ENCODE measurements at places on chromosomes 4 and X.

DNA sequence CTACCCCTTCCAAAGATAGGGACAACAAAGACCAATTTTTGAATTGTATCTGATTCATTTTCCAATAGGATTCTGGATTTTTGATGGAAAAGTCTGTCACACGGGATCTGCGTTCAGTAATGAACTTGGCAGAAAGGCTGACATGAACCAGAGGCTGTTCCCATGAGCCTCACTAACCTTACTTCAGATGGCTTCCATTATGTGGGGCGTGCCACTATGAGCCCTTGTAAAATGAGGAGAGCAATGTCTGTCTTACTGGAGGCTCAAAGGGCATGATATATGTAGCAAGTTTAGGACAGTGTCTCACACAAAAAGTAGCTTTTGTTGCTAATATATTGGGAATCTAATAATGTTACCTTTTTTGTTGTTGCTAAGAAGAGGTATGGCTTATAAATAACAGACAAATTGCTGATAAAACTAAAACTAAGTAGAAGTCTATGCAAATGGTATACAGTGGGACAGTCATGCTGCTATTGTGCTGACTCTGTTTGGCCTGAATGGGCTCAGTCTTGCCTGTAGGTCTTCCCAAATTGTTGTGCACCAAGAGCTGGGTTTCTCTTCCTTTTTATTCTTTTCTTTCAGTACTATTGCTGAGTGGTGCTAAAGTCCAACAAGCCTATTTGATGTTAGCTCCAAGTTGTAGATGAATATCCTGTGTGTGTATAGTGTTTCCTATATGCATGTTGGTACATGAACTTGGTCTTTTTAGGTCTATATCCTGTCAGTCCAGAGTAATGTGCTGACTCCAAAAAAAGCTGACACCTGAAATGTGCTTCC is 132.1 kb downstream of the SPRY1 start:
- H3K27me3 ChIP-seq = no peaks in the 10 kb centered on the region
- H3K4me3 ChIP-seq = no peak overlapping the region
- H3K36me3 ChIP-seq = no peaks in the 10 kb centered on the region
- no peak for DNase-seq
- no peaks in the 10 kb centered on the region for H3K4me1 ChIP-seq
- no peak overlapping the region for H3K27ac ChIP-seq

DNA sequence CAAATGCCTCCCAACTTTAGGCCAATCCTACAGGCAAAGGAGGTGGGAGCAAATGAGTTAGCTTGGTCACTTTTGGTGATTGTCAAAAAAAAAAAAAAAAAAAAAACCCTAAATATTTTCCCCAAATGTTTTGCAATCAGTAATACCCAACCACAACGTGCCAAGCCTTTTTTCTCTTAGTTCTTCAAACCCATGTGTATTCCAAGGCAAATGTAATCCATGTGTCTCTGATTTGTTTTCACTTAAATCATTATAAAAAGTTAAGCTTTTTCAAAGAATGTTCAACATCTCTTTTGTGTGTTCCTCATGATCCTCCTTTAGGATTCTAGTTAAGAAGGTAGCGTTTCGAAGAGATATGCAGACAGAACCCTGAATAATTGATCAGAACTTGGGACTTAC is 328.4 kb downstream of the PAPSS1 start:
- no peak overlapping the region for H3K4me3 ChIP-seq
- H3K27me3 ChIP-seq = no peaks in the 10 kb centered on the region
- H3K4me1 ChIP-seq = peaks cover 6% of the 10 kb centered on the region
- no peak for DNase-seq

- peaks cover 23% of the 10 kb centered on the region for H3K27me3 ChIP-seq
- H3K4me3 ChIP-seq = no peak overlapping the region
- peaks cover 23% of the 10 kb centered on the region for H3K4me1 ChIP-seq
- H3K27ac ChIP-seq = peak overlapping the region; percentile 43
- no peak for DNase-seq
Observed at GRCh38 chr4:992297-993110, 700 bp downstream of the SLC26A1 start.

DNA sequence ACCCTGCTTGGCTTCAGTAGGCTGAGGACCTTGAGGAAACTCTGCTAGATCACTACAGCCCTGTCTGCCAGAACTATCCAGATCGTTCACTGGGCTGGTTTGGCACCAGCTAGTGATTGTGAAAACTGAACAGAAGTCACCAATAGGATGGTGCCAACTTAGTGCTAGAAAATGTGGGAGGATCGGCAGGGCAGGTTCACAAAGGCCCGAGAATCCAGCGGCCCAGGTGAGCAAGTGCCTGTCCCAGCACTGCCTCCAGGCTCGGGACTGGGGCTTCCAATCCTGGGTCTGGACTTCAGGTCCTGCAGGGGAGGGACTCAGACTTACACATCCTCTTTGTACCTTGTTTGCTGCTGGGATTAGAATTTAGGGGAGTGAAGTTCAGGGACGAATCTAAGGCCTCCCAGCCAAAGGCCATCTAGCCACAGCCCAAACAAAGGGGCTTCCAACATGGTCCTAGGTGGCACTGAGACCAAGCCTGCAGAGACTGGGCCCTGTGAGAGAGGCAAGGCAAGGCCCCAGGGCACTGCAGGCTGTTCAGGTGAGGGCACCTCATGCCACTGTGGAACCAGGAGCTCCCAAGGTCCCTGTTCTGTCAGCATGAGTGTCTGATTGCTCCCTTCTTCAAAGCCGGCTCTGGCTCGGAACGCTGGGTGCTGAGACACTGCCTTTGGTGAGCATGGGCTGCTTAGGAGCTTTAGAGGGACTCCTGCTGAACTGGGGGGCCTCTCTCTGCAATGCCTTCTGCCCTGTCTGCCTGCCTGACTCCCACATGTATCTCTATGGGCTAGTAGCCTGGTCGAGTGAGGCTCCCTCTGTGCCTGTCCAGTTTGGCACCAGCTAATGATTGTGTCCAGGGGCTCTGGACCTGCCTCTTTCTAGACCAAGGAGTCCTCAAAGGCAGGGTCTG is 20.7 kb upstream of the ZNF185 start:
- no peak overlapping the region for H3K4me3 ChIP-seq
- DNase-seq = no peak
- H3K27me3 ChIP-seq = no peaks in the 10 kb centered on the region
- H3K36me3 ChIP-seq = no peaks in the 10 kb centered on the region
- H3K27ac ChIP-seq = peak overlapping the region; percentile 24
- peaks cover 10% of the 10 kb centered on the region for H3K4me1 ChIP-seq

DNA sequence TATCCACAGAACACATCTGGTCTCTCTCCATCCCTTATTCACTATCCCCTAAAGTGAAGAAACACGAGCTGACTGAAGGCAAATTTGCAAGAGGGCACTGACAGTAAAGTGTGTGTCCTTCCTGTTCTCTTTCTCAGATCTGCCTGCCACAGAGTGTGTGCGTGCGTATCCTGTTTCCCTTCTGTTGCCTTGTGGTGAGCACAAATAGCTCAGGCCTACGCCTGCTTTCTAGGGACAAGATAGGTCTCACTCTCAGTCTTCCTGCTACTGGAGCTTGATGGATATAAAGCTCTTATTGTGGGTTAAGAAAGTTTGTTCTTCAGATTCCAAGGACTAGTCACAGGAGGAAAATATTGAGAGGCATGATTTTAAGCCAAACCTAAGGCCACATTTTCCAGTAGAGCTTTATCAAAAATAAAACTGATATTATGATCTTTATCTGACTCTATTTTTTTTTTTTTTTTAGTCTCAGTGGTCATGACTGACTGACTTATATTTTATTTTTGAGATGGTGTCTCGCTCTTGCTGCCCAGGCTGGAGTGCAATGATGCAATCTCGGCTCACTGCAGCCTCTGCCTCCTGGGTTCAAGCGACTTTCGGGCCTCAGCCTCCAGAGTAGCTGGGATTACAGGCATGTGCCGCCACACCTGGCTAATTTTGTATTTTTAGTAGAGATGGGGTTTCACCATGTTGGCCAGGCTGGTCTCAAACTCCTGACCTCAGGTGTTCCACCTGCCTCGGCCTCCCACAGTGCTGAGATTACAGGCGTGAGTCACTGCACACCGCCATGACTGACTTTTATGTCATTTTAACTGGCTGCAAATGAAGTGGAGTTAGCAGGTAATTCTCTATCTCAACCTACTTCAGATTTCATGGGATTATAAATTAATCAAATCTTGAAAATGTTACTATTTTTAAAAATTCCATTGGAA is 140.3 kb upstream of the SH3RF1 start:
- H3K36me3 ChIP-seq = no peaks in the 10 kb centered on the region
- no peak overlapping the region for H3K4me3 ChIP-seq
- no peak overlapping the region for H3K27ac ChIP-seq
- DNase-seq = no peak
- H3K4me1 ChIP-seq = peaks cover 4% of the 10 kb centered on the region

DNA sequence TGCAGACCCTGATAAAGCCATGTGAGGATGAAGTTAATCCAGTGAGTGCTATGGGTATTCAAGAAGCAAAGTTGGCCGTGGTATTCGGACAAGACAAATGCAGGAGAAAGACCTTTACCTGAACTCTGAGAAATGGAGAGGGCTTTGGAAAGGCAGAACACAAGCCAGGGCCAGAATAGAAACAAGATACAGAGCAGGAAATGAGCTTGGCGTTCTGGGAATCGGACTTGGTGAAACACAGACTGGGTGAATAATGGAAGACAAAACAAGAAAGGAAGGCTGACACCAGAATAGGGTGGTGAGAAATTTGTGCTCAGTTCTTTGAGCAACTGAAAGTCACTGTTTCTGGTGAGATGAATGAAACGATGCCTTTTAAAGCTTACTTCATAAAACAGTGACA is 83.3 kb downstream of the VEGFC start:
- H3K27ac ChIP-seq = no peak overlapping the region
- no peaks in the 10 kb centered on the region for H3K4me1 ChIP-seq
- no peak for DNase-seq
- H3K27me3 ChIP-seq = no peaks in the 10 kb centered on the region
- H3K36me3 ChIP-seq = no peaks in the 10 kb centered on the region

DNA sequence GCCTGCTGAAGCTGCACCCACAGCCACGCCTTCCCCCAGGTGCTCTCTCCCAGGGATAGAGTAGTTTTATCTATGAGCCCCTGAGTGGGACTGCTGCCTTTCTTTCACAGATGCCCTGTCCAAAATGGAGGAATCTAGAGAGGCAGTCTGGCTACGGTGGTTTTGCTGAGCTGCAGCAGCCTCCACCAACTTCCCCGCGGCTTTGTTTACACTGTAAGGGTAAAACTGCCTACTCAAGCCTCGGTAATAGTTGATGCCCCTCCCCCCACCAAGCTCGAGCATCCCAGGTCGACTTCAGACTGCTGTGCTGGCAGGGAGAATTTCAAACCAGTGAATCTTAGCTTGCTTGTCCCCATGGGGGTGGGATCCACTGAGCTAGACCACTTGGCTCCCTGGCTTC is 84.5 kb downstream of the PRKG2 start:
- H3K27me3 ChIP-seq = no peaks in the 10 kb centered on the region
- H3K4me1 ChIP-seq = no peaks in the 10 kb centered on the region
- H3K4me3 ChIP-seq = no peak overlapping the region
- H3K36me3 ChIP-seq = no peaks in the 10 kb centered on the region

GRCh38 chrX:9464435-9465371 is at the start of gene TBL1X:
Gene TBL1X (plus strand): TSS chrX:9465058. CDS start chrX:9653587, 188,529 bp downstream.
- H3K36me3 ChIP-seq = no peaks in the 10 kb centered on the region
- H3K27me3 ChIP-seq = no peaks in the 10 kb centered on the region
- peak within 1 kb of the TSS; percentile 84 for H3K27ac ChIP-seq
- H3K4me1 ChIP-seq = peaks cover 40% of the 10 kb centered on the region
- peak within 1 kb of the TSS; percentile 67 for H3K4me3 ChIP-seq

GRCh38 chr4:157978680-157979361 is 194.0 kb downstream of the GASK1B start:
- peak; percentile 78 for DNase-seq
- no peak overlapping the region for H3K27ac ChIP-seq
- H3K36me3 ChIP-seq = no peaks in the 10 kb centered on the region
- H3K4me1 ChIP-seq = peaks cover 7% of the 10 kb centered on the region
- H3K4me3 ChIP-seq = no peak overlapping the region

DNA sequence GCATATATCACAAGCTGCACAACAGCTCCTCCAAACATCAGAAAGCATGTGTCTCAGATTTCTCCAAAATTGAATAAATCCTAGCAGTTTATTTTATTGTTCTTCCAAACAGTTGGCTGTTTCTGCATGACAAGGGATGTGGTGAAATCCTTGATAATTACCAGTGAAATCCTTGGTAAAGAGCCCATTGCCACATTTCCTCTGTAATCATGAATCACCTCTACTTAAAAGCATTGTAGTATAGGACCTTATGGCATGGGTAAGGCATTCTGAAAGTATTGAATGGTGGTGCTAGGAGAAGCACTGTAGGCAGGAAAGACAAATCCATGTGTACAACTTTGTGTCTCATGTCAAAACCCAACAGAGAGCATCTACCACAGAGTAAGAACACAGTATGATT is 135.8 kb upstream of the NDST3 start:
- no peak overlapping the region for H3K27ac ChIP-seq
- no peak for DNase-seq
- no peak overlapping the region for H3K4me3 ChIP-seq
- no peaks in the 10 kb centered on the region for H3K27me3 ChIP-seq
- H3K36me3 ChIP-seq = no peaks in the 10 kb centered on the region

- H3K27me3 ChIP-seq = no peaks in the 10 kb centered on the region
- H3K4me1 ChIP-seq = no peaks in the 10 kb centered on the region
- H3K36me3 ChIP-seq = no peaks in the 10 kb centered on the region
- H3K4me3 ChIP-seq = no peak overlapping the region
- no peak for DNase-seq
Observed at GRCh38 chrX:132671229-132671641, 182.4 kb upstream of the MBNL3 start.

DNA sequence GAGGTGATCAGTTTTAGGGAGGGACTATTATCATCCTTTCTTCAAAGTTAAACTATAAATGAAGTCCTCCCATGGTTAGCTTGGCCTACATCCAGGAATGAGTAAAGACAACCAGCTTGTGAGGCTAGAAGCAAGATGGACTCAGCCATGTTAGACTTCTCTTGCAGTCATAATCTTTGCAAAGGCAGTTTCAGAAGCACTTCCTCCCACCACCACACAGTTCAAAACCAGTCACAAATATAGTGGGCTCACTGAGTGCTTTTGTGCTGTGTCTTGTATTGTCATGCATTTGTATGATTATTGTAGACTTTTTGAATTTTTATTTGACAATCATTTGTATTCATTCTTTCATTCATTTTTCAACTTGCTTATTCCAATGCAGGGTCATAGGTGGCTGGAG is 204.5 kb downstream of the ZNF674 start:
- no peak overlapping the region for H3K4me3 ChIP-seq
- H3K27ac ChIP-seq = no peak overlapping the region
- H3K36me3 ChIP-seq = no peaks in the 10 kb centered on the region
- H3K4me1 ChIP-seq = no peaks in the 10 kb centered on the region
- H3K27me3 ChIP-seq = no peaks in the 10 kb centered on the region
- no peak for DNase-seq

DNA sequence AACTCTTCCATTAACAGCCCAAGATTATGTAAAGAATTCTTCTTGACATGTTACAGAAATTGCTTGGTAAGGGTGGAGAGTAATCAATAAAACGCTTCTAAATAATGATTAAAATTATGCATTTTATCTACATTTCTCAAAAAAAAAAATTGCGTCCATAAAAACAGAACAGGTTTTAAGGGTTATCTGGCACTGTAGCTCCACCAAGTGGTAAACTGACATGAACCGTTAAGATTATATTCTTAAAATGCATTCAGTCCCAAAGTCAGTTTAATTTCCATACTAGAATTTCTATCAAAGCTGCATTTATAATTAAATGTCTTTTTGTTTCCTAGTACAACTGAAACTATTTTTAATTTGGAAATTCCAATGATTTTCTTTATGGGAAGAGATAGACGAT is 214.0 kb upstream of the UGT8 start:
- H3K4me1 ChIP-seq = no peaks in the 10 kb centered on the region
- no peaks in the 10 kb centered on the region for H3K36me3 ChIP-seq
- no peak overlapping the region for H3K27ac ChIP-seq
- peaks cover 3% of the 10 kb centered on the region for H3K27me3 ChIP-seq
- no peak overlapping the region for H3K4me3 ChIP-seq
